ENCODE measurements at places on chromosomes 13 and 19.

DNA sequence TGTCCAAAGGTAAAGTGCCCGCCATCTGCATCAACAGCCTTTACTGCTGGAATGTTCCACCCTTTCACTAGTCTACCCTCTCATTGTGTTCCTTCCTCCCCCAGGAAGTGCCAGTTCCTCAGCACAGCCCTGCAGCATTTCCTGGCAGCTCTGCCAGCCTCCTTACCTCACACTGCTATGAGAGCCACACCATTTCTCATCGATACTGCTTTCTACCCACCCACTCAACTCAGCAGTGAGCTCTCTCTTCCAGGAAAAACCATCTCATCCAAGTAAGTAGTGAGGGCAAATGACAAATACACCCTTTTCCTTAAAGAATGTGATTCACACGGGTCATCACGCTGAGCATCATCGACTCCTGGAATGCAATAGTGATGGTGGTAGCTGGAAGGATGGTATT, 19.8 kb downstream of the UQCRFS1 start:
- DNase-seq: no peak

DNA sequence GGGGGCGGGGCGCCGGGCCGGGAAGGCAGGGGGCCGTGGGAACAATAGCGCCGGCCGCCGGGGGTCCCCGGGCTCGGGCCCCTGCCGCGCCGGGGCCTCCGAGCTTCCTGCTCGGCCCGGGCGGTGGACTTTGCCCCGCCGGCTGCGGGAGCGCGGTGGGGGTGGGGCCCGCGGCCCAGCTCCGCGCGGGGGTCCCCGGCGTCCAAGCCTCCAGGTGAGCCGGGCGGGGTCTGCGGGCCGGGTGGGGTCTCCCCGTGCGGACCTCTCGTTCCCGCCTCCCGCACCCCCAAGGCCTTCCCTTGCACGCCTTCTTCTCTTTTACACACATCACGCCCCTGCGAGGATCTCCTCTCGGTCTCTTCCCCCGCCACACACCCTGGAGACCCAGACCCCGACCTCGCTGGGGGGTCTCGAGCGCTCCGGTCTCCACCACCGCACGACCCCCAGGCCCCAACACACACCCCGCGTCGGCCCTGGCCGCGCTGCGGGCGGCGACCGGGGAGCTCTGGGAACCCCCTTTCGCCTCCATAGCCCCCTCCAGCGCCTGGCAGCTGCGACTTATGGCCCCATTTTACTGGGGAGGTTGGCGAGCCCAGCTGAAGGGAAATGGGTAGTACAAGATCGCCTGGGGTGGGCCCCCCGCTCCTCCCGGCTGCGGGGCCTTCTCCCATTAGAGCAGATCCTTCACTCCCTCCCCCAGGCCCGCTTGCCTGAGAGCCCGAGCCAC, 711 bp downstream of the CAMSAP3 start:
- DNase-seq: no peak

DNA sequence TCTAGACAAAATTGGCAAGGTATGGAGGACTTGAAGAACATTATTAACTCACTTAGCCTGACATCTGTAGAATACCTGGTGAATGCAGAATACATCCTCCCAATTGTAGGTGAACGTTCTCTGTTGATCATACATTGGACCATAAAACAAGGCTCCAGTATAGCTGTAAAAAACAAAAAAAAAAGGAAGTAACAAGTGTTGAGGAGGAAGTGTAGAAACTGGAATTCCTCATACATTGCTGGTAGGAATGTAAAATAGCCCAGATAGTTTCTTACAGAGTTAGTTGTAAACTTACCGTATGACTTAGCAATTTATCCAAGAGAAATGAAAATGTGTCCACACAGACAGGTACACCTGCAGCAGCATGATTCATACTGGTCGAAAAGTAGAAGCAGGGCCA, 44.8 kb downstream of the TSSK6 start:
- no peak for DNase-seq

DNA sequence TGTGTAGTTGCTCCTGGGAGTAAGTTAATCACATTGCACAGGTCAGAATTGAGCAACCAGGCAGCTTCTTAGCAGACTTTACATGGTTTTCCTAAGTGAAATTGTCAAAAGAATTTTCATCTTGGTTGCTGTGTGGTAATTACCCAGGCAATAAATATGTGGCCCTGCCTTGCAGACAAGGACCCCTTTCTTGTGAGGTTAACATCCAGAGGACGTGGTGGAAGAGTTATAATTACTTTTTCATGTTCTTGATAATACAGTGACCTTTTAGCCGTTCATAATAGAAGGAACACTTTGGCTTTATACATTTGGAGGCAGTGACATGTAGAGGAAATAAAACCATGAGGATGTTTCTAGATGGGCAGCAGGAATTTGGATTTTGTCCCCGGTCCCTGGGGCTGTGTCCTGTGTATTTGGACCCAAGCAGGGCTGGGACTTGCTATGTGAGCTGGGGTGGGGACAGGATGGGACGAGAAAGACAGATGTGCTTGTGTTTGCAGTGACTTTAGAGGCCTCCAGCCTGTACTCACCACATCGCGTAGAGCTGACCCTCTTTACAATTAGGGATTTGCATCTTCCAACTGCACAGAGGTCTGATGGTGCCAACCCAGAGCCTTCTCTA, 156.2 kb downstream of the STK24 start:
- no peak for DNase-seq
